HFF-Myc (cell line): ENCODE measurements at places on chromosomes 7 and 10.

DNA sequence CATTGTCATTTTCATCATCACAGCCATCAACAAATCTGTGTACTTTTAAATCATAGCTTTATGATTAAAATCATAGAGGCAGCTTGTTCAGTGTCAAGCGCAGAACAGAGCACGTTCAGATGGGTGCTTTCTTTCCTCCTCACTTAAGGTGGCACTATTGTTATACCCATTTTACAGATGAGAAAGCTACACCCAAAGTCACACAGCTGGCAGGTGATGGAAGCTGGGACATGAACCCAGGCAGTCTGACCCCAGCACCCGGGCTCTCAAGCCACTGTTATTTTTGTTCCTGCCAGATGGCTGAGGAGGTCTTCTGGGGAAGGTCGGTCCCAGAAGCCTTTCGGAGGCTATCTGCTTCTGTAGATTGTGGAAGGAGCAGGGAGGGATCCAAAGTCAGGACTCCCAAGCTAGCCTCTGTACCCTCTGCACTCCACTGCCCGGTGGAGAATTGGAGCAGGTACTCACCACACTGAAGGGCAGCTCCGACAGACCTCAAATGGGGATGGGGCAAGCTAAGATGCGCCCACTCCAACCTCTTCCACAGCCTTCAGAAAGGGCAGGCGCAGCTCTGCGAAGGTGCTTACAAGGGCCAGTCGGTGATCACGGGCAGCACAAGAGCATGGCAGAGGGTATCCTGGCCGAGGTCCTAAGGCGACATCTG, 610 bp downstream of the AVPI1 start:
- no peak for DNase-seq

- DNase-seq = no peak
Observed at GRCh38 chr10:71088054-71088453, 124.3 kb upstream of the UNC5B start.

- no peak for DNase-seq
Observed at GRCh38 chr7:106767498-106768323, 97.4 kb upstream of the PIK3CG start.

- no peak for DNase-seq
Observed at GRCh38 chr10:18068401-18068800, 71.8 kb upstream of the CACNB2 start.

DNA sequence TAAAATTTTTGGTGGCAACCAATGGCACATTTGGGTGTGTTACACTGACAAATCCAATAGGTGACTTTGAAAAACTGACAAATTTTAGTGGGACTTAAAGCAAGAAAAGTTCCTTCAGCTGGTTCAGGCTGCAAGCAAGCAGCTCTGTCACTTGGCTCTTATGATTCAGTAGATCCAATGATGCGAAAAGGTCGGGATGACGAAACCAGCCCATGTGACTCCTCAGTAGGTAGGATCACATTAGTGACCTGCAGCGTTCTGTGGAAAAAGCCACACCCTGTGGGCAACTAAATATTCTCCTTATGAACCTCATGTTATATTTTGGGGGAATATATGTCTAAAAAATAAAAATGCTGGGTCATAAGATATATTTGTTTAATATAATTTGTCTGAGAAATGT, 13.3 kb upstream of the TSGA13 start:
- DNase-seq = no peak

- no peak for DNase-seq
Observed at GRCh38 chr7:65926588-65926987, 53.7 kb downstream of the VKORC1L1 start.

DNA sequence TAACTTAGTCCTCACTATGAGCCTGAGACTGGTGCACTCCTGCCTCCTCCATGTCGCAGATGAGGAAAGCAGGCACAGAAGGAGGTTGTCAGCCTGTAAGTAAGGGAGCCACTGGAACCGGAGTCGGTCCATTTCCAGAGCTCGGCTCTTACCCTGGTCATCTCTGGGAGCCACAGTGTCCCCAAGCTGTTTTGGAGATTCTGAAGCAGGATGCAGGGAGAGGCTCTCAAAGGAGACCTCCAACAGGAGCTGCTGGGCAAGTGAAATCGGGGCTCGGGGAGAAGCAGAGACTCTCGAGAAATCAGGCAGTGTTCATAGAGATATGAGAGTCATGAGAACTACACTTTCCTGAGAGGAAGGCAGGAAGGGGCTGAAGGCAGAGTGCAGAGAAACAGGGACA, 39.0 kb downstream of the VSTM4 start:
- no peak for DNase-seq

GRCh38 chr10:20623546-20623945, 273.6 kb downstream of the NEBL start:
- no peak for DNase-seq

GRCh38 chr7:92304406-92304893, 58.7 kb downstream of the ANKIB1 start:
- DNase-seq = no peak

DNA sequence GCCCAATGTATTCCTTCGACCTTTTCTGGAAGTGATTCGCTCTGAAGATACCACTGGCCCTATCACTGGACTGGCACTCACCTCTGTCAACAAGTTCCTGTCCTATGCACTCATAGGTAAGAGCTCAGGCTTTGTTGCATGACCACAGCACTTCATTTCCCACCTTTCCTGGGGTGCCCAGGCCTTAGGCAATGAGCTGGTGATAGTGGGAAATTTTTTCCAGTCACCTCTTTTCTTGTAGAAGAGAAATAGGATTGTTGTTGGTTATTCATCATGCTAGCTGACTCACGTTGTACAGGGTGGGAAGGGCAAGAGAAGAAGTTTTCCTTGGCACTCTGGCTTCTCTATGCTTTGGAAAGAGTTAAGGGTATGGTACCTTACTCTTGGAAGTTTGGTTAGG, 51.4 kb upstream of the NFKB2 start:
- DNase-seq = no peak

GRCh38 chr7:106855540-106856132, 9.4 kb upstream of the PIK3CG start:
- DNase-seq = no peak
